ENCODE measurements at places on chromosomes 2 and 18.

DNA sequence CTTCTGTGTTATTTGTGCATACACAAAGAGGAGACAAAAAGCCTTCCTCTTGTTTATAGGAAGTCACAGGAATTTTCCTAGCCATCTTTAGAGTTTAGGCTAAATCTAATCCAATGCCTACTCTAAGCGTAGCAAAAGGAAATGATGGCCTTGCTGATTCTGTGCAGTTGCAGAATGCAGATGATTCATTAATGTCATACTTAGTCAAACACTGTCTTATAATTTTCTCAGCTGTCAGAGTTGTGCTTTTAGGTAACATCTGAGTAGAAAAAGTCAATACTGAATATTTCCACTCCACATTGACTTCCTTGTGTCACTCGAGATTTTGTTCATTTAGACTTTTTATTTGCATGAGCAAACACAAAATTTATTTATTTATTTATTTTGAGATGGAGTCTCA, 157.9 kb upstream of the FOSL2 start:
- DNase-seq: no peak

DNA sequence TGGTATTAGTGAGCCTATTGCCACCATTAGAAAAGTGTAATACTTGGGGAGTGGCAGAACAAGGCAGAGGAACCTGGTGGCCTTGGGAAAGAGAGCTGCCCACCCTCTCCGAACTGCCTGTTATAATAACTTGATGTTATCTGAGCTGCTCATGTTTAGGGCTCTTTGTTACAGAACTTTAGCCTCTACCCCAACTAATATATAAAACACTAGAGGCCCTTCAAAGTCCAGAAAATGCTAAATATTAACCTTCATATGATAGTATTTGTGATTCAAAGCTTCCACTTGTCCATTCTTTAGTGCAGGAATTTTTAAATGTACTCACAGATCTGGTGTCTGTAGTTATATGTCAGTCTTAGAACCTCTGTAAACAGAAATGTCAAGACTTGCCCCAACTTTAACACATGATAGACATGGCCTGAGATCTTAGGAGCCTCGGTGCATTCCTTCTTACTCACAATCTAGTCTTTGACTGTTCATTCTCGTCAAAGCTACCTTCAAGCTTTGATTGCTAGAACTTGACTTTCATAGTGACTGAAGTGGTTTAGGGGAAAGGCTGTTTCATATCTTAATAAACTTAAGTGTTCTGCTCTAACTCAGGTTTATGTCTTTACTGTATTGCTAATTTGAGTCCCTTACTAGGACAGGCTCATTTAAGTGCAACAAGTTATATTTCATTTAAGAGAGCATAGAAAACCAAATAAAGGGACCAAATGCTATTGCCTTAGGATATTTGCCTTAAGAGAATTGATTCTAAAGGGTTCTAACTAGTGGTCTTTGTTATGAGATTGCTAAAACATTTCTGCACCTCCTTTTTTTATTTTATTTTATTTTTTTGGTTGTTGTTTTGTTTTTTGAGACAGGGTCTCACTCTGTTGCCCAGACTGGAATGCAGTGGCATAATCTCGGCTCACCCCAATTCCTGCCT, 41.6 kb downstream of the DDX1 start:
- no peak for DNase-seq

GRCh38 chr2:46548521-46549144, 69.3 kb downstream of the TMEM247 start:
- no peak for DNase-seq

DNA sequence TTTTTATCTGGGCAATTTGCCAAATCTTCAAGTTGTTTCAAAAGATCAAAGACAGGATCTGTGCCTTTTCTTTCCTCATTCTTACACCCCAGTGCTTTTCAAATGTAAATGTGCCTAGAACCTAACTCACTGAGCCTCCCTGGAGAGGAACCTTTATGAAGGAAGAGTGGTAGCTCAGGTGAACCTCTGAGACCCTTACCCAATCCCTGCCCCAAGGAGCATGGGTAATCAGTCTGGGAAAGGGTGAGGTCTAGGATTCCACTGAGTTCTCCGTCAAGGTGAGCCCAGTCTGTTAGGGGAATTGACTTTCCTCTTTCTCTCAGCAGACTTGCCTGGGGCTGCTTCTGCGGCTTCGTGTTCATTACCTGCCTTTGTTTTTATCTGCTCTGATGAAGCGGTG, 88.1 kb upstream of the MAP4K4 start:
- no peak for DNase-seq

DNA sequence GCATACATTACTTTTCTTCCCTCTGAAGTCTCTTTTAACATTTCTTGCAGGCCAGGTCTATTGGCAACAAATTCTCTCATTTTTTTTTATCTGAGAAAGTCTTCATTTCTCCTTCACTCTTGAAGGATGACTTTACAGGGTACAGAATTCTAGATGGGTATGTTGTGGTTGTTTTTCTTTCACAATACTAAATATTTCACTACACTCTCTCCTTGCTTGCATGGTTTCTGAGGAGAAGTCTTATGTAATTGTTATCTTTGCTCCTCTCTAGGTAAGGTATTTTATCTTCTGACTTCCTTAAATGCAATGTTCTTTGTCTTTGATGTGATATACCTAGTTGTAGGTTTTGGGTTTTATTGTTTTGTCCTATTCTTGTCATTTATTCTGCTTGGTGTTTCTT, 371.1 kb downstream of the FIGN start:
- no peak for DNase-seq

- DNase-seq: no peak
Measured at GRCh38 chr2:216829533-216829932, 30.3 kb downstream of the TNP1 start.

DNA sequence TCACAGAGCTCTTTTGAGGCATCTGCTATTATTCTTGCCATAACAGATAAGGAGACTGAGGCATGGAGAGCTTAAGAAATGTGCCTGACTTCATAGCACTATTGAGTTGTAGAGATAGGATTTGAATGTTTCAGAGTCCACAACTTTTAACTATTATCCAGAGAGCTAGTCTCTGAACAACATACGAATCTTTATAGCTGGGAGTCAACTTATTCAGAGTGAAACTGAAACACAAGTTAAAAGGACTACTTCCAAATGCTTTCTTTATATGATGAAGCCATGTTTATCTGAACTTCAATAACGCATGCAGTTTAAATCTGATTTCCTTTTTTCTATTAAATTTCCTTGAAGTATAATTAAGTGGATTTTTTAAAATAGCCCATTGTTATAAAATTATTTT, 268.8 kb downstream of the IKZF2 start:
- DNase-seq: no peak

- DNase-seq: peak; percentile 23
Measured at GRCh38 chr18:67300498-67300897, 216.0 kb downstream of the DSEL start.

GRCh38 chr18:49948975-49949374, 135.6 kb upstream of the ACAA2 start:
- DNase-seq: no peak

DNA sequence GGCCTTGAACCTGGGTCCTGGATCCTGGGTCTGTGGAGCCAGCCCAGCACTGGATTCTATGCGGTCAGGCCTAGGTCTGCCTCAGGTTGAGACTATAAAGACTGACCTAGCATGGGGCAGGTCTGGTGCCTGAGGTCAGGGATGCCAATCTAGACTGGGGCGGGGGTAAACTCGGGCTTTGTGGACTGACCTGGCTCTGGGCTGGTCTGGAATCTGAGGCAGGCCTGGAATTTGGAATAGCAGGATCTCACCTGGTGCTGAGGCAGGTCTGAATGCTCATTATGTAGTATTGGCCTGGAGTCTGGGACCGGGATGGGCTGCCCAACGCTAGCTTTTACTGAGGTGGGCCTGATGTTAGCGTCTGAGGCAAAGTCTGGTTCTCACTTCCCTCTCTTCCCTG, 256.0 kb downstream of the KIAA1328 start:
- DNase-seq: no peak

GRCh38 chr18:63730773-63731172, 28.0 kb downstream of the SERPINB11 start:
- DNase-seq: no peak

DNA sequence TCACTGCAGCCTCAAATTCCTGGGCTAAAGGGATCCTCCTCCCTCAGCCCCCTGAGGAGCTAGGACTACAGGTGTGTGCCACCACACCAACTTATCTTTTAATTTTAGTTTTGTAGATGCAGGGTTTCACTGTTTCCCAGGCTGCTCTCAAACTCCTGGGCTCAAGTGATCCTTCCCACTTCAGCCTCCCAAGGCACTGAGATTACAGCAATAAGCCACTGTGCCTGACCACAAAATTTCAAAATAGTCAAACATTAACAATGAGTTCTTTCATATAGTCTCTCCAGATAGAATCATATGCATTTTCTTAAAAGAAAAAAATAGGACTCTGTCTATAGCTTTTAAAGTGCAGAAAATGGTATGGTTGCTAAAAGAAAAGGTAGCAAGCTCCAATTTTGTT, 24.9 kb upstream of the PID1 start:
- no peak for DNase-seq

GRCh38 chr2:27907547-27907946, 17.0 kb downstream of the BABAM2 start:
- DNase-seq: no peak

GRCh38 chr2:212073360-212073759, 465.2 kb downstream of the ERBB4 start:
- DNase-seq: no peak

GRCh38 chr2:153115141-153115540, 363.4 kb downstream of the RPRM start:
- DNase-seq: no peak

- DNase-seq: no peak
Measured at GRCh38 chr2:144605231-144605840, 85.4 kb upstream of the ZEB2 start.

GRCh38 chr2:109070290-109070689, 58.7 kb upstream of the SH3RF3 start:
- no peak for DNase-seq

DNA sequence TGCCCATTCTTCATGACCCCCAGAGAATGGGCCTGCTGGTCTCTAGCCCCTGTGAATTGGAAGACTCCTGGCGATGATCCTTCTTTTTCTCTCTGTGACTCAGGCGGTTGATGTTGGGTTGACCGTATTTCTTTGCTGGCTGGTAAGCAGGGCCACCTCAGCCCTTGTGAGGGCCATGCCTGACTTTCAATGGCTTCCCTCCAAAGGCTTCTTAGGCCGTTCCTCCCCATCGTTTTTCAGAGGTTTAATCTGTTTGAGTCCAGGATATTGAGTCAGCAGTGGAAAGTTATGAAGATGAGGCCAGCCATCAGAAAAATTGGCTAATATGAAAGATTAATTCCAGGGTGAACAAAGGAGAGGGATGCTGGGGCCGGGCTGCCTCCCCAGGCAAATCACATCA, 13.6 kb downstream of the HPCAL1 start:
- DNase-seq: no peak

GRCh38 chr2:15584767-15585469, 6.8 kb upstream of the DDX1 start:
- DNase-seq: no peak

DNA sequence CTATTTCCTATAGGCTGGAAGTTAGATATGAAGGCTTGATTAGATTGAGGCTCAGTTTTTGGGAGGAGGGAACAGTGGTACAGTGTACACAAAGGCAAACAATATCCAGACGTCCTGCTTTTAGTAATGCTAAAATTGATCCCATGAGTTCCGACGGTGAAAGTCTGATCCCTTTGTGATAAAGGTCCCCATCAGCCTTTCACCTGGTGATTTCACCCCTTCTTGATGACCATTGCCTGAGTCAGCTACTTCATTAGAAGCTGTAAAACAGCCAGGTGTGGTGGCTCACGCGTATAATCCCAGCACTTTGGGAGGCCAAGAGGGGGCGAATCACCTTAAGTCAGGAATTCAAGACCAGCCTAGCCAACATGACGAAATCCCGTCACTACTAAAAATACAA, 29.7 kb downstream of the TWSG1 start:
- DNase-seq: no peak

- DNase-seq: peak; percentile 14
Measured at GRCh38 chr2:202871300-202872141, at the start of gene ICA1L. Gene ICA1L (minus strand): TSS chr2:202871766. CDS start chr2:202829009, 42,757 bp downstream.

DNA sequence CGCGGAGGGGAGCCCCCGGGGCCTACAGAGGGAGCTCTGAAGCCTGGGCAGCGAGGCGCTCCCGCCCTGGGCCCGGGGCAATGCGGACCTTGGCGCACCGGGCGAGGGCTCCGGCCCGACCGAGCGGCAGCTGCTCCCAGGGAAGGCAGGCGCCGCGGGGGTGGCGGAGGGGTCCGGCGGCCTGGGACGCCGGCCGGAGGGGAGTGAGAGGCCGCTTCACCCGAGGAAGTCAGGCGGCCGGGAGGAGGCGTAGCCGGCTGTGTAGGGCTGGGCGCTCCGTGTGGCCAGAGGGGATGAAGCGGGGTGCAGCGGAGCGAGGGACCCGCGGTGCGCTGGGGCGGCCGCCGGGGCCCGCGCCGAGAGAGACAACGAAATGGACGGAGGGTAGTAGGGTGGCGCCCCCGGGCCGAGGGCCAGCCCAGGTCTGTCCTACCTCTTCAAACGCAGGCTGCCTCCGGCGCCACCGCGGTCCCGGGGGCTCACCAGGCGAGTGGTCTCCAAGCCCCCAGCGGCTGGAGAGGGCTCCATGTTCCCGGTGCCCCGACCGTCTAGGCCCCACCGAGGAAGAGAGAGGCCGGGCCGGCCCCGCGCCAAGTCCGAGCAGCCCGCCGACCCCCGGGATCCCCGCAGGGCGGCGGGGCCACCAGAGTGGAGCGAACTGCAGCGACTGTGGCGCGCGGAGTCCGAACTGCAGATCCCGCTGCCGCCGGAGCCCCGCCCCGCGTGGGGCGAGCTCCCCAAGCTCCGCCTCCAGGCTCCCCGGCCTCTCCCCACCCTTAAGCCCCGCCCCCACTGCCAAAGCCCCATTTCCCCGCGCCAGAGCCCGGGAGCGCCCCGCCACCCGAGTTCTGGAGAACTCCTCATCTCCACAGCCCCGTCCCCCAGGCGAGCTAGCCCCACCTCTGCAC, at the start of gene SLC30A3:
TSS of gene SLC30A3 (minus strand) at position 669 of the 908 bp plus-strand sequence. CDS start at position 528, 141 bp downstream.
- DNase-seq: peak; percentile 62

- DNase-seq: no peak
Measured at GRCh38 chr2:107430596-107431266, 396.0 kb upstream of the RGPD4 start.

DNA sequence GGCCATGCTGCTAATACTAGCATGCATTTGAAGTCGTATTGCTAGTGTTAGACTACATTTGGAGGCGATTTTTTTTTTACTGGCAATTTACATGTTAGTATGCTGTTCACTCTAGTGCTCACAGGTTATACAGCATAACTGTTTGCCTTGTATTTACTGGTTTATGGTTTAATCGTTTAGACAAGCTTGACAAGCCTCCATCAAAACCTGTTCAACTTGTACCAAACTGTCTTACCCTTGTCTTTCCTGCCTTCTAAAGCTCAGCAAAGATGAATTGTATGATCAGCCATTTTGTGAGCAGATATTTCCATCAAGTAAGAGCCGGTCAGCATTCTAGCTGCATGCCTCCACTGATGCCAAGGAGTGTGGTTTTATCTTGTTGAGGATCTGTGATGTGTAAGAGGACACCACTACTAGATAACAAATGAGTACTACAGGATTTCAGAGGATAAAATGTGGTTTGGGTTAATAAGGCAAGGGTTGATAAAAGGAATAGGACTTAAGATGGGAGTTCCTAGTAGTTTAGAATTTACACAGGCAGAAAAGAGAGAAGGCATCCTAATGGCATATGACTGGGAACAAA, 68.4 kb upstream of the ITM2C start:
- DNase-seq: no peak

GRCh38 chr2:240060977-240061591, 7.8 kb upstream of the OR6B3 start:
- DNase-seq: peak; percentile 49

GRCh38 chr2:147293991-147294824, 550.6 kb upstream of the ACVR2A start:
- peak; percentile 74 for DNase-seq

Measured in CD4-positive, alpha-beta T cell treated with Interleukin-4 for 4 hours (primary cell).